Natural killer cell treated with Interleukin-12 subunit alpha and Interleukin-12 subunit beta and Interleukin-15 and Interleukin-18, amount 100 ng/mL, for 72 hours (primary cell): ENCODE measurements at places on chromosomes 7 and 10. TPM values are rescaled to one million over a fixed set of nuclear protein-coding genes. Genes with fewer than 3 reads are reported as not detected.

The PTN gene
- not detected for total RNA-seq

DNA sequence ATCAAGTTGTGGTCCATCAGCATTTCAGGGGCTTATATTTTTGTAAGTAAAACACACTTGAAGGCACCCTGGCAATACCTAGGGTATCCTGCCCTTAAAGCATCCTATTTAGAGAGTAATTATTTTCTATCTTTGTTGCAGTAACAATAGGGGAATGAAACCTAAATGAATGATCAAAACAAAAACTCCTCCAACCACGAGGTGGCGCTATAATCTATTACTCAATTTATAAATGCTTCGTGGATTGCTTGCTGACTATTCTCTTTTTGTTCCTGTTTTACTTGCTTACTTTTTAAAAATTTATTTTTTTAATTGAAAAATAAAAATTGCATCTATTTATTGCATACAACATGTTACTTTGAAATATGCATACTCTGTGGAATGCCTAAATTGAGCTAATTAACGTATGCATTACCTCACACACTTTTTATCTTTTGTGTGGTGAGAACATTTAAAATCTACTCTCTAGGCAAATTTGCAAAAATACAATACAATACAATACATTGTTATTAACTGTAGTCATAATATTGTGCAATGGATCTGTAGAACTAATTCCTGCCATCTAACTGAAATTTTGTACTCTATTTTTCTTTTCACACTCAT lies 147.7 kb upstream of the BMPER start:
- H3K4me1 ChIP-seq, result peaks cover 4% of the 10 kb centered on the region
- H3K4me3 ChIP-seq, result no peak overlapping the region
- no peak for DNase-seq
- H3K36me3 ChIP-seq, result no peaks in the 10 kb centered on the region

DNA sequence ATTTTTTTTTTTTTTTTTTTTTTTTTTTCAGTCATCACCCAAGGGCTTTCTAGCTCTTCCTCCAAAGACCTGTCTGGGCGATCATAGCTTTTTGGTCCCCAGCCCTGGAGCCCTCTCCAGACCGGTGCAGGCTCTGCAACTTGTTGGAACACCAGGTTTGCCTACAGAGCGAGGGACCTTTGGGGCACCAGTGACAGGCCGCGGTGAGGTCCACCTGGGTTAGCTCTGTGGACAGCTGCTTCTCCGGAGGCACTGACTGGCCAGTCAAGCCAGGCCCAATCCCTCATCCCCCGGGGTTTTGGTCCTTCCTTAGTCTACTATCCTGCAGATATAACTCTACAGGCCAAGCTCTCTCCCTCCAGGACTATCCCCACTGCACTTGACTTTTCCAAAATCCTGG lies 86.8 kb upstream of the SMNDC1 start:
- DNase-seq, result no peak
- H3K27ac ChIP-seq, result peak overlapping the region; percentile 100
- H3K4me3 ChIP-seq, result no peak overlapping the region

- peak overlapping the region; percentile 71 for H3K4me3 ChIP-seq
- peak overlapping the region; percentile 78 for H3K27ac ChIP-seq
- no peaks in the 10 kb centered on the region for H3K27me3 ChIP-seq
- peaks cover 28% of the 10 kb centered on the region for H3K36me3 ChIP-seq
- peaks cover 64% of the 10 kb centered on the region for H3K4me1 ChIP-seq
These were observed 139.8 kb upstream of the AOAH start for GRCh38 chr7:36863901-36864701.

- H3K4me3 ChIP-seq, result no peak overlapping the region
- peaks cover 3% of the 10 kb centered on the region for H3K36me3 ChIP-seq
- DNase-seq, result no peak
- no peaks in the 10 kb centered on the region for H3K4me1 ChIP-seq
- no peaks in the 10 kb centered on the region for H3K27me3 ChIP-seq
These were observed 1171.7 kb upstream of the LRRTM3 start for GRCh38 chr10:65754112-65754511.
